ENCODE measurements at places on chromosomes 1 and 21.

- no peak for DNase-seq
Observed at GRCh38 chr1:28233264-28233606, 406 bp upstream of the DNAJC8 start.

DNA sequence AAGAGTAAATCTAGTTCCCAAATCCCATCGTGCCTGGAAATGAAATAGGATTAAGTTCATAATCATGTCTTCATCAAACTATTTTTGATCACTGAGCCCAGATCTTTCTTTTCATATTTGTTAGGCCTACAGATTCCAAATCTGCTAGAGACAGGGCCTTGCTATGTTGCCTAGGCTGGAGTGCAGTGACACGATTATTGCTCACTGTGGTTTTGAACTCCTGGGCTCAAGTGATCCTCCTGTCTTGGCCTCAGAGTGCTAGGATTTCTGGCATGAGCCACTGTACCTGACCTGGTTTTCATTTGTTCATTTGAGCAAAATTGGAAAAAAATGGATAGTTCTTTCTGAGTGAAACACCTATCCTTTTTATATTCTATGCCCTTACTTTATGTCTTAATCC is 28.0 kb upstream of the DIPK1A start:
- no peak for DNase-seq

DNA sequence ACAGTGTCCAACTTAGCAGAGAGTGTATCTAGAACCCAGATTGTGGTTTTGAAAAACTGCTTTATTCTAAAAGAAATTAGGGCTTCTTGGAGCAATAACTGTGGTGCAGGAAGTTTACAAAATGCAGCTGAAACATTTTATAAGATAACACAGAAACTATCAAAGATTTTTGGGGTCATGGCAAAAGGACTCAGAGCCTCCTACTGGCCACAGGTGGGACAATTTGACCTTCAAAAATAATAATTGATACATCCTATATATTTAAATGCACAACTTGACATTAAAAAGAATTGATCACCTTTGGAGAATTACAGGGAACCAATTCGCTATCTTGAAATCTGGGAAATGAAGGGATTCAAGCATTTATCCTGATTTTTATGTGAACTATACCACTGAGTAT is 235.2 kb downstream of the RPS6KC1 start:
- no peak for DNase-seq

DNA sequence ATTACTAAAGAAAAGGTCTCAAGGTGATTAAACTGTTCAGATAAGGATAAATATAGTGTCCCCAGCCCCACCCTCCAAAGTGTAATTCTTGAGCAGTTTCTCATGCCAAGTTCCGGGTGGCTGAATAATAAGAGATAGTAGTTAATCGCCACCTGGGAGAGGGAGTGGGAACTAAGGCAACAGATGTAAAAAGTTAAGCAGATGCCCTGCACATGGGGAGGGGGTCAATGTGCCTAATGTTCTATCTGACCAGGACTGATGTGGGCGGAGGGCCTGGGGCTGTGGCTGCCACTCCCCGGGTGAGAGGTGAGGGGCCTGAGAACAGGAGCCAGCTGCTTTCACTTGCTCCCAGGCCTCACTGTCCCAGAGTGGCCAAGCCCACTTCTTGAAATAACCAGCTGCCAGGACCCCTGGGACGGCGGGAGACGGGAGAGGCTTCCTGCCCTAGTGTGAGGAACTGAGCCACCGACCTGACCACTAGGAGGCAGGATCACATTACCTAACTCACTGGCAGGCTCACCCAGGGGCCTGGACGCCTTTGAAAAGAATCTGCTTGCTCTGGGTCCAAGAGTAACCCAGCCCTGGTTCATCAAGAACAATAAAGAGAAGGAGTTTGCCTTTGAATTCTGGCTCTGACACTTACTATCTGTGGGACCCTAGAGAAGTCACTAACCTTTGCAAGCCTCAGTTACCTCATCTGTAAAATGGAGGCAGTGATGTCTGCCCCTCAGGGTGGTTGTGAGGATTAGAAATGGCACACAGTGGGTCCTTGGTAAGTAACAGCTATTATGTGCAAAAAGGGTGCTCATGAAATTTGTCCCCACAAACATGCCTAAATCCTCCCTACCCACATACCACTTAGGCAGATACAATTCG is 179.2 kb downstream of the ATG4C start:
- DNase-seq: no peak

GRCh38 chr1:68585351-68585750 is 88.5 kb upstream of the DEPDC1 start:
- no peak for DNase-seq

Data from omental fat pad (tissue), 4 donors.